CD4-positive, alpha-beta T cell treated with Interleukin-6 for 4 hours (primary cell): ENCODE measurements at places on chromosomes 6 and 20.

DNA sequence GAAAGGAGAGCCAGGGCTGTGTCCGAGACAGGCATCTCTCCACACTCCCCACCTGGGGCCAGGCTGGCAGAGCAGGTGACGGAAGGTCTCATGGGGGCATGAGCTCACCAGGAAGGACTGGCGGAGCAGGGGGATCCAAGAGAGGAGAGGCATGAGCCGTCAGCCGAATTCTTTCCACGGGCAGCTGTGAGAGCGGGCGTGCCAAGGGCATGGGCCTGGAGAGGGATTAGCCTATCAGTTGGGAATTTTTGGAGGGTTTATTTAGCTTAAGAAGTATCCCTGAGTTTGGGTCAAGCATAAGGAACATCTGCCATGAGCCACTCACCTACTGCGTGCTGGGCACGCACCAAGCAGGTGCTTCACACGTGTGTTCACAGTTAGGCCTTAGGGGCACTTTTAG is 60.2 kb upstream of the ZNFX1 start:
- DNase-seq: no peak

DNA sequence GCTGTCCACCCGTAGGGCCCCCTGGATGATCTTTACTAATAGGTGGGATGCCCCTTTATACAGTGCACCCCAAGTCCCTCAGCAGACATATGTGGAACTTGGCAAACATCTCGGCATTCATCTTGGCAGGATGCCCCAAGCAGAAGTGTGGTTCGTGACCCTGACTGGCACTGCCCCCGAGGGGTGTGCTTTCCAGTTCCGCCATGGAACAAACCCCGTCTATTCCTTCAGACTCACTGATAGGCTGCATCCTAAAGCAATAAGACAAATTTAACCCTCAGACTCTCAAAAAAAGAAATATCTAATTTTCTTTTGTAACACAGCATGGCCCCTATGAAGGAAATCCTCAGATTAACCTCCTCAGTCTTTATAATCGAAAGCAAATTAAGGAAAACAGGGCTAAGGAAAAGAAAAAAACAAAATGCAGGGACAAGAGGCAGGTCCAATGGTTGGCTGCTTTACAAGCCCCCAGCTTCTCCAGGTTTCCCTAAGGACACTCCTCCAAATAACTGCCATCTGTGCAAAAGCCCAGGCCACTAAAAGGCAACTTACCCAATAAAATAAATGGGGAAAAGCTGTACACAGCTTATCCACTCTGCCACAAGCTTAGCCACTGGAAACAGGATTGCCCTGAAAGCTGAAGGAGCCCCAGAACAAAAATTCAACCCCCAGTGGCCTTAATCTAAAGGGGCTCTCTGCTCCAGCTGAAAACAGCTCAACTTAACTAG is 30.5 kb upstream of the RIPK1 start:
- DNase-seq: no peak

DNA sequence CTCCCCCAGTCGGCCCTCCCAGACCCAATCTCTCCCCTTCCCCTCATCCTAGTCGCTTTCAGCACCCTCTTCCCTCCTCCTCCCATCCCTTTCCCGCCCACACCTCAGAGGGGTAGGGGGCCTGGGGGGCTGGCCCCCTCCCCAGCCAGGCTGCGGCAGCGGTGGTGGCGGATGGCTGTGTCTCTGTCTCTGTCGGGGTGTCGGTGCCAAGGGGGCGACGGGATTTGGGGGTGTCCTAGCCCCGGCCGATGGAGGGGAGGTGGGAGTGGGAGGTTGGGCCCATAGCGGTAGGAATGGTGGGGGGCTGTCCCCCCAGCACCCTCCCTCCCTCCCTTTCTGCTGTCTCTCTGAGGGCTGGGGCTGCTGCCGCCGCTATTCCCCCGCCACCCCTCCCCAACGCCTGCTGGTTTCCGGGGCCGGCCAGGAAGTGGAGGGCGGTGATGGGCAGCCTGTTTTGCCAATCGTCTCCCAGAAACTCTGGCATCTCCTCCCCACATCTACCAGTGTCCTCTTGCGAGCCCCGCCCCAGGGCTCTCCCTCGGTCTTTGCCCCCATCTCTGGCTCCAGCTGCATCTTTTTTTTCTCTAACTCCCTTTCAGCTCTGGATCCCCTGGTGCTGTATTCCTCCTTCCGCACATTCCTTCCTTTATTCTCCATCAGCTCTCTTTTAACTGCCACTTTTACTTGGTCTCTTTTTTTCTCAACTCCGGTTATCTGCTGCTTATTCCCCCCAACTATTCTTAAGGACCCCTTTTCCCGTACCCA is at the start of gene AGPAT1:
TSS of gene AGPAT1 (minus strand) at position 374 of the 765 bp plus-strand sequence. CDS start 4,588 bp downstream, outside the sequence.
- peak; percentile 96 for DNase-seq

GRCh38 chr6:136791296-136792094 is 782 bp downstream of the MAP3K5 start:
- peak; percentile 67 for DNase-seq

DNA sequence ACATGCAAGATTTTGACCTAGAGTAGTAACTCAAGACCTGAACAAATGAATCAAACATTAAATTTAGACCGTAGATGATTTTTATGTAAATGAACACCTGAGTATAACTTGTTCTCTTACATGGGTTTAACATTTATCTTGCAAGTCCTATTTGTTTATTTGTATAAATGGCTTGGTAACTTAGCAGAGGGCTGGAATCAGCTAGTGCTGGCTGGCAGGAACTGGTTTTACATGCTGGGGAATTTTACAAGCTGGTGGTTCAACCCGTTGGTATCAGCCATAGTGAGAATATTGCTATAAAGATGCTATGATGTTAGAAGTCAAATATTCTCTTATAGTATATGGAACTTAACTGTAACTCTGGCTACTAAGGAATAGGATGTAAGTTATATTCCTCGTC is 8.9 kb downstream of the SLC22A2 start:
- no peak for DNase-seq

DNA sequence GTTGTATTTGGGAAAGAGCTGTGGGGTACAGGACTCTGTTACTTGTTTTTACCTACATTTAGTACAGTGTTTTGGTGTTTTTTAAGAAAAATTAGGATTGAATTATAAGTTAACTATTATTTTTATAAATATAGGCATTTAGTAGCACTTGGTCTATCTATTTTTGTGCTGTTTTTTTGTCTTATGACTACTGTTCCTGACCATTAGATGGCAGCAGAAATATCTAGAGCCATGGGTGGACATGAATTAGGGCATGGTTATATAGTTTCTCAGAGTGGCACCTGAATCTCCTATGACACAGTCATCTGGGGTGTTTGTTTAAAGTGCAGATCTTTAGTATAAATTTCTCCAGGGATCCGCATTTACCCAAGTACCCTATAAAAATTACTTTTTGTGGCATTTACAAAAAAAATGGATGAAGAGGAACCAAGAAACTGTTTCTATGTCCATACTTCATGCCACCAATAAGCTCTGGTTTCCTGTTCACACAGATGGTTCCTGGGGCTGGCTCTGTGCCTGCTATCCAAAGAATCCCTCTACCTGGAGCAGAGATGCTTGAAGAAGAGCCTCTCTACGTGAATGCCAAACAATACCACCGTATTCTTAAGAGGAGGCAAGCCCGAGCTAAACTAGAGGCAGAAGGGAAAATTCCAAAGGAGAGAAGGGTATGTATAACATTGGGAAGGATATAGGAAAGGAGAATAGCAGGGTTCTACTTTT is 19.8 kb downstream of the NFYA start:
- no peak for DNase-seq
